Fibroblast of lung (primary cell): ENCODE measurements at places on chromosomes 12 and 14.

DNA sequence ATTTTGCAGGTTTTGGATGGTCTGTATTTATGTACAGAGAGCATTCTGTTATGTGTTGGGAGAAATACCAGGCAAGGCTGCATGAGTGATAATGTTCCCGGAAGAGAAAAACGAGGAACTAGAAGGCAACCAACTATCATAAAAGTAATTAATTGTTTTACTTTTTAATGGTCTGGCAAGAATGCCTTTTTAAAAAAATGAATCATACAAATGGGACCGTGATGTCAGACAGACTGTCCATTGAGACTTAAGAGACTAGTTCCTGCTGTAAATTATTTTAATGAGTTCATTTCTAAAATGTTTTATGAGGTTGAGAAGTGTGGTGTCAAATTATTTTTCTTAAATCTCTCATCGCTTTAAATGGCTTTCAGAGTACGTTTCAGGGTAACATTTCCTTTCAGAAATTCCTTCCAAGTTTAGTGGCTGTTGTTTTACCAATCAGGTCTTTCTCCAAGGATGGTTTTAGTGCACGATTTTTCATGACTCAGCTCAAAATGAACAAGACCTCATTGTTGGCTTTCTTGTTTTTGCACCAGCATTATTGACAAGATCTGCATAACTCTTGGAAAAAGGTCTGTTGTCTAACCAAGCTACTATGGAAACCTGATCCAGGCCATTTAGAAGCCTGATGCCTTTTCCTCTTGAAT is 86.1 kb upstream of the ARHGAP5 start:
- DNase-seq: peak; percentile 83

DNA sequence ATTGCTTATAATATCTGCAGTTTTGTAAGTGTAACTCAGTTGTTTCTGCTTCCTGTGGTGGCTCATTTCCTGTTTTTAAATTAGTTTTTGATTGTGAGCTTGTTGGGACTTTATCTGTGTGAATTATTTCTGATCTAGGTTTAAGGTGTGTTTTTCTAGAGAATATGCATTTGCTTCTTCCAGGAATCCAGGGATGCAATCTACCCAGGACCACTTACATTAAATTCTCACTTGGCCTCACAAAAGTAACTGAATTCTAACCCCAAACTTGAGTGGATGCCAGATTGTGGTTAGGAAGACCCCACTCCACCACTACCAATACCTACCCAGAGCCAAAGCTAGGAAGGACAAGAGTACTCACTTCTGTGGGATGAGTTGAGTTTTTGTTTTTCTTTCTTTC is 11.9 kb downstream of the STYX start:
- DNase-seq: no peak

- DNase-seq: peak; percentile 68
Observed at GRCh38 chr14:99427632-99428300, 52.9 kb downstream of the SETD3 start.

DNA sequence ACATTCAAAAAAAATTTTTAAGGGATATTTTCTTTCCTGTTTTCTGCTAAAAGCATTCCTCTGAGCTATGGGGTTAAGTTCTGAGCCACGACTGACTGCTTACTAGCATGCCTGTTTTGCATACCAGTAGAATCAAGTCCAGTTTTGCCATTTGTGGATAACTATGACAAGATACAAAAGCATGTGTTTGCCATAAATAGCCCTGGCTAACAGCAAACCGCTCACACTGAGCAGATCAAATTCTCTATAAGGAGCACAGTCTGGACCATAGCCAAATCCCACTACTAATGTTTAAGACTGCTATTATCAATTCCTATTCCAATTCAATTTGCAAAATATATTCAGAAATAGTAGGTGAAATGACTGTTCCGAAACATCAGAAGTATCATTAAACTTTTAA is 3.2 kb downstream of the CFL2 start:
- peak; percentile 94 for DNase-seq

DNA sequence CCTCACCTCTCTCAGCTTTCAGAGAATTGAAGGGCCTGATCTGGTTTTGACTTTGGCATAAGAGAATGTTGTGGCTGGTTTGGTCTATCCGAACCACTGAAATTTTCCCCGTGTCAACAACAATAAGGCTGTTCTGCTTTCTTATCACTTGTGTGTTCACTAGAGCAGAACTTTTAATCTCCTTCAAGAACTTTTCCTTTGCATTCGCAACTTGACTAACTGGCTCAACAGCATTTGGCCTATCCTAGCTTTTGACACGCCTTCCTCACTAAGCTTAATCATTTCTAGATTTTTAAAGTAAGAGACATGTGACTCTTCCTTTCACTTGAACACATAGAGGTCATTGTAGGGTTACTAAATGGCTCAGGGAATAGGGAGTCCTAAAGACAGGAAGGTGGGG is 25.9 kb upstream of the EDDM3A start:
- DNase-seq: no peak

- peak; percentile 67 for DNase-seq
Observed at GRCh38 chr12:96514328-96514727, 25.0 kb downstream of the CFAP54 start.

GRCh38 chr14:67820428-67820971 is 921 bp downstream of the RAD51B start:
- peak; percentile 14 for DNase-seq

GRCh38 chr12:83244001-83244400 is 557.3 kb downstream of the TMTC2 start:
- DNase-seq: no peak

DNA sequence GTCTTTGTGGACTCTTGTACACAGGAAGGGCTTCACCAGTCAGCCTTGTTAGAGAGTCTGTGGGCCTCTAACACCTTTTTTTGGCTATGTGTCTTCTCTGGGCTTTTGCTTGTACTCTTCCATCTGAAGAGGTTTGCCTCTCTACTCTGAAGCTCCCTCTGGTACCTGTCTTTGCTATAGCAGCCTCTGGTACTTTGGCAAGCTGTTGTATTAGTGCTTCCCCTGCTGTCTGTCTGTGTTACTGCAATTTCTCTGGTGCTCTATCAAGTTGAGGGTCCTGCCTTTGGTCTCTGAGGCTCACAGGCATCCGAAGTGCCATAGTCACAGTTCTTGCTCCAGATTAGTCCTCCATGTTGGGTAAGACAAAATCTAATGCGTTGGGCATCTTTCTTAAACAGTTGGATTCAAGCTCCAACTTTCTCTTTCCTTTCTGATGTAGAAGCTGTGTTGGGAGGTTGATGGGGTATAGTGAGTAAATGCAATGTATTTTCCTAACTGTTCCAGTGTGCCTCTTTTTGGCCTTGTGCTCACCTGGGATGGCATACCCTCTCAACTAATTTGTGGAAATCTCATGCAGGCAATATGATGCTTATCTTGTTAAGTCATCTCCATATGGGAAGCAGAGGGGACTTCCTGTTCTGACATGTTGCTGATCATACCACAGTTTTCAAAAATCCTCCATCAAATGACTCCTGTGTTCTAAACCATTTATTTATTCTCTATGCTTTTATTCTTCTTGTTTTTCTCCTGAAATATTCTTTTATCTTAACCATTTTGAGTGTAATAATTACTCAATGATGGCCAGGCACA is 88.8 kb downstream of the ATF7IP start:
- DNase-seq: peak; percentile 49

GRCh38 chr14:54902521-54903420 is at the start of gene GCH1:
Gene GCH1, minus strand, starts transcription at chr14:54902826. Its CDS starts 163 bp downstream, at chr14:54902663.
- DNase-seq: peak; percentile 28

DNA sequence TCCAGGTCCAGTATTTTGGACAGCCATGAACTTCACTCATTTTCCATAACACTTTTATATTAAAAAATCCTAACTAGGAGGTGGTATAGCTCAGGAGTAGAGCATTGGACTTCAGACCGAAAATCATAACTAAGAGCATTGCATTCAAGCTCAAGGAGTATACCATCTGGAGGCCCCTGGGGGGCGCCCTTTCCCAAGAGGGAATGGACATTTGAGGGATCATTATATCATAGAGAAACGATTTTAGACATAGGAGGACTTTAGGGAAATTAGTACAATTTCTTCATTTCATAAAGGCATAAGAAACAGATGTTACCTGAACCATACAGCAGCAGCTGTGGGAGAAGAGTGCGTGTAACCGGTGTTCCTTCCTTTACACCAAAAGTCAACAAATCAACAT is 5.2 kb upstream of the ATG14 start:
- no peak for DNase-seq

DNA sequence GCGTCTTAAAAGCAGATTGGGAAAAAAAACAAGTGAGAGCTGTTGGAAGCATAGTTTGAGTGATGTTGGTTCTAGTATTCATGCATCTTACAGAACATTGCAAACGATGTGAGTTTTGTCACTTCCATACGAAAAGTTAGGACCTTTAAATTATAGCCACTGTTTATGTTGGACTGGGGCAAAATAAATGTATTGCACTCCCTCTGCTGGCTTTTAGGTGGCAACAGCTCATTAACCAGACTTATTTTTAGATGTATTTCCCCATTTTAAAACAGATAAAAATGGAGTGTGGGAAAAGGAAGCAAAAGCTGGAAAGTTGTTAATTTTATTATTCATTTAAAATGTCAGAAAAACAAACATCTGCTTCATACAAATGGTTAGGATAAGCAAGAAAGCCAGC is 111.9 kb downstream of the LGR5 start:
- DNase-seq: peak; percentile 48

DNA sequence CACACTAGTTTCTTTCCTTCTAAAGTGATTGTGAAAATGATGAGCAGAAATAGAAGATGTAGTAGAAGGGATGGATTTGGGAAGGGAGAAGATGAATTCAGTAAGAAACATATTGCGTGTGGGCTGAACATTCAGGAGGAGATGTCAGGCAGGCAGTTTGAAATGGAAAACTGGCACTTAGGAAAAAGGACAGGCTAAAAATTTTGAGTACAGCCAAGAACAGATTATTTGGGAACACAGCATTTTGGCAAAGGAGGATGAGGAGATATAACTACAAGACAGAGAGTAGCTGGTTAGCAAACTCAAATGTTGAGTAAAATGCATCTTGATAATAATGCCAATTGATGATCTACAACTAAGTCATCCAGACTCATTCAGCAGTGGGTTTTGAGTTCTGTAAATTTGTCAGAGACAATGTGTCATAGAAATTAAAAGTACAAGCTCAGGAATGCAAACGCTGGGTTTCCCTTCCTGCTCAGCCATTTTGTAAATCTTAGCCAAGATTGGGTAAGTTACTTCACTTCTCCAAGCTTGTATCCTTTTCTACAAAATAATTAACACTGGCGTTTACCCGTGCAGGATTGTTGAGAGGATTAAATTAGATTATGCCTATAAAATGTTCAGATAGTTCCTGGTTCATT is 255.0 kb downstream of the NAV3 start:
- DNase-seq: peak; percentile 71

GRCh38 chr12:67630373-67631088 is 18.0 kb upstream of the DYRK2 start:
- DNase-seq: peak; percentile 19

DNA sequence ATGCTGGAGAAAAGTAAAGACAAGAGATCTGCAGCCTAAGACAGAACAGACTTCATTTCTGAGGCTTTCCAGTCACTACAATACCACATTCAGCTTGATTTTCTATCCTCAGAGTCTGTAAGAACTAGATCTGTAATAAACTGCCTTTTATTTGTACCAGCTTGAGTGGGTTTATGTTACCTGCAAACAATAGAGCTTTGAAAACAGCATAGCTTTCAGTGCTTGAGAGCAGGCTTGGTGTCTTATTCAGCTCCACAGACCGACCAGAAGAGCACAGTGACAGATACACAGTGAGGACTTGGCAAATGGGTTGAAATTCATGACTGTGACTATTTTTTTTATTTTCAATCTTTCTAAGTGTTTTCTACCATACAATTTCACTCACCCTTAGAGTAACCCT is 207.8 kb upstream of the OTX2 start:
- no peak for DNase-seq

GRCh38 chr12:104738776-104739642 is 219.1 kb downstream of the SLC41A2 start:
- no peak for DNase-seq

GRCh38 chr12:71160585-71160984 is 2.8 kb upstream of the TSPAN8 start:
- DNase-seq: peak; percentile 17

GRCh38 chr14:64536488-64537245 is 3.9 kb upstream of the HSPA2 start:
- peak; percentile 80 for DNase-seq

- peak; percentile 18 for DNase-seq
Observed at GRCh38 chr12:27779416-27779919, 565 bp upstream of the KLHL42 start.

- DNase-seq: no peak
Observed at GRCh38 chr14:99203080-99203479, 68.9 kb downstream of the BCL11B start.

GRCh38 chr12:96822641-96823040 is 84.4 kb upstream of the NEDD1 start:
- DNase-seq: no peak

- DNase-seq: no peak
Observed at GRCh38 chr14:95876761-95877538, at the start of gene TUNAR. Gene TUNAR, plus strand, starts transcription at chr14:95876832.

- peak; percentile 31 for DNase-seq
Observed at GRCh38 chr12:78641837-78642423, 222.6 kb upstream of the SYT1 start.

GRCh38 chr14:88005978-88006851 is 1.3 kb downstream of the GPR65 start:
- DNase-seq: no peak

DNA sequence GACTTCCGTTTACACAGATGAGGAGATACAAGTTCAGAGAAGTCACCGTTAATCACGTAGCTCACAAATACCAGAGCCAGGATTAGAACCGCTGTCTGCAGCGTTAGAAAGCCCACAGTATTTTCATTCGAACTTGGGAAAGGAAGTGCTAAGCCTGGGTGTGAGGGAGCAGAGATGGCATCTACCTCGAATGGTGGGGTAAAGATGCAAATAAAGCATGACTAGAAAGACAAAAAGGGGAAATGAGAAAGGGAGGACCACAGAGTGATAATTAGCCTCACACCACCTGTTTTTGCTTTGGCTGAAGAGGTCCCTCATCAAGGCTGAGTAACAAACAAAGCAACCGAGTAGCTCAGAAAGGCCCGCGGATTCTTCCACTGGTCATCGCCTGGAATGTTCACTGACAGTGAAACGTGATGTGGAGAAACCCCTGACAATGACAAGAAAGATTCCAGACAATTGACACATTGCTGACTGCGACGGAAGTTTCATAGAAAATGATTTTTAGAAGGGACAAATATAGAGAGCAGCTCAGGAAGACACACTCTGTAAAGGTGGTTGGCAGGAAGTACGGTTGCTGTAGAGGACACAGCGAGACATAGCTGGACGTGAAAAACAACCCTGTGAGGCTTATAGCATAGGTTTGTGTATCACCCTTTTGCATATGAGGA is 31.5 kb upstream of the BHLHE41 start:
- peak; percentile 7 for DNase-seq

GRCh38 chr12:131461096-131461495 is 249.8 kb upstream of the SFSWAP start:
- no peak for DNase-seq

GRCh38 chr14:96037891-96038557 is 1.1 kb upstream of the C14orf132 start:
- peak; percentile 70 for DNase-seq

- peak; percentile 58 for DNase-seq
Observed at GRCh38 chr12:10395390-10395998, 5.7 kb upstream of the KLRK1 start.
